GM12892 (cell line): ENCODE measurements at places on chromosomes 5 and 9.

- no peak for DNase-seq
Observed at GRCh38 chr9:114286146-114286679, 36.7 kb upstream of the ORM1 start.

DNA sequence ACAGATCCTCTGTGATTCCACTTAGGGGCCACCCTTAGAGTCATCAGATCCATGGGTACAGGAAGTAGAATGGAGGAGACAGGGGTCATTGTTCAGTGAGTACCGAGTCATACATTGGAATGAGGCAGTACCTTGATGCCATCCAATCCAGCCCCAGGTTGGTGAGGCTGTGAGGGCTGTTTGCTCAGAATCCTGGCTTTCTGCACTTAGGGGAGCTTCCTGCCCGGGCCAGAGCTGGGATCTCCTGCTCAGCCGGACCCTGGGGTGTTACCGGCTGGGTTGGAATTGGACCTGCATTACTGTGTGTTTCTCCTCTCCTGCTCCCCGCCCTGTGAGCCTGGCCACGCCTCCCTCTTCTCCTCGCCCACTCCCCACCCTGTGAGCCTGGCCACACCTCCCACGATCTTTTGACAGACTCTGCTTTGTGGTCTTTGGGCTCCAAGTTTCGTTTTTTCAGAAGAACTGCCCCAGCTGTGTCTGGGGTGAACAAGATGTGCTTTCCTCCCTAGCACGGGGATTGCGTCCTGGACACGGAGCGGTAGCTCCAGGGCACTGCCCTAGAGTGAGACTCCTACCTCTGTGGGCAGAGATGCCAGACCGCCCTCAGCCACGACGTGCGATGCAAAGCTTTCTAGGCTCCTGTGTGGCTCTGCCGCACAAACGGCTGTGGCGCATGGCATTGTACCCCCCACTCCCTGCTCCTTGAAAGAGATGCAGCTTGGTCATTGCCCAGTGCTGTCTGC is 15.4 kb downstream of the TRAF2 start:
- peak; percentile 71 for DNase-seq

DNA sequence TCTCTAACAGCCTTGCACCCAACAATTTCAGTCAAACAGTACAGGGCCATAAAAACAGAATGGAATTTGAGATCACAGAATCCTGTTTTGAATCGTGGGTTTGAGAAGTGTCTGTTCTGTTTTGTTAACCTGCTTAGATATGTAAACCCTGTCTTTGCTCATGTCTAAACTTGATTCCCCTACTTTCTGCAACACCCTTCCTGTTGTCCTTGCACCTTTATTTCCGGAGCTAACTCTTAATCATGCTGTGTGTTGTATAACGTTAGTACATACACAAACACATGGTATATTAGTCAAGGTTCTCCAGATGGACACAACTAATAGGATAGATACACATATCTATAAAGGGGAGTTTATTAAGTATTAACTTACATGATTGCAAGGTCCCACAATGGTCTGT is 2229.2 kb upstream of the C9orf72 start:
- no peak for DNase-seq

DNA sequence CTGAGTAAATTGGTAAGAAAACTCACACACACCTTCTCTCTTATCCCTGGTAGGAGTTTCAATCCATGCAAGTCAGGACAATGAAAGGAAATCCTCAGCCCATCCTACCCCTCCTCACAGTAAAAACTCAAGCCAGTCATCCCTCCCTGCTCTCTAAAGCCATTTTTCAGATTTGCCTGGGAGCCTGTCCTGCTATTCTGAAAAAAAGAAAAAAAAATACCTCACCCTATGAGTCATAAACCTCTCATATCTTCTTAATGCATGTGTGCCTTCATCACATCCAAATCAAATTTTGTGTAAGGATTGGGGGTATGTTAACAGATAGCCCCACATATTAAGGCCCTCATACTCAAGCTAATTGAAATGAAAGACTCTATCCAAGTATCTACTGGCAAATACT is 14.1 kb downstream of the UGT3A2 start:
- no peak for DNase-seq

DNA sequence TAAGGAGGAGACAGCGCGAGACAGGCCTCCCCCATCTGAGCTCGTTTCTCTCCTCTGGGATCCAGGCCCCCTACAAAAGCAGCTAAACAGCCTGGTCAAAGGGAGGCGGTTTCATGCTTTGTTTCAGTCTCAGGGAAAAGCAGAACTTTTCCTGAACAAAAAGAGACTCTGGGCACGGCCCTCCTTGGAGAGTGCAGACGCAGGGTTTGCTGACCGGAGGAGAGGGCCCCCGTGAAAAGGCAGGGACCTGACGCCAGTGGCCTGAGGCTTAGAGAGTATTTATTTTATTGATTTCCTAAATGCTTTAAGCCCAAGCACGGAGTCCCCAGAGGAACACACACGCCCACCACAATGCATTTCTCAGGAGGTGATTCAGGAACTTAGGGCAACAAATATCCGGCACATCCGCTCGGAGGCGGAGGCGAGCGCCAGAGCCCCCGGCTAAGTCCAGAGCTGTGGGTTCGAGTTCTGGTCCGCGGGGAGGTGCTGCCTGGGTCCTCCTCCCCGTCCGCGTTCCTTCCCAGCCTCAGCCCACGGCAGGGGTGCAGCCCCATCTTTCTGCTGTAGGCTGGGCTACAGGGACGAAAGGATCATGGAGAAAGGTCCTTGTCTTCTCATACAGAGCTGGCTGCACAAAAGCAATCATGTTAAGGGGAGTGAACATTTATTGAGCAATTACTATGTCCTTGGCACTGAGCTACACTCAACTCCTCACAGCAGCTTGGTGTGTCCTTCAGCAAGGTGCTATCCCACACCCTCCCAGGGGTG is 40.0 kb downstream of the PTGES start:
- DNase-seq = no peak

GRCh38 chr5:148776261-148776660 is 50.1 kb upstream of the ADRB2 start:
- DNase-seq = no peak

- DNase-seq = no peak
Observed at GRCh38 chr5:150246835-150247234, 42.7 kb downstream of the CAMK2A start.

- DNase-seq = no peak
Observed at GRCh38 chr9:124654431-124654830, 116.7 kb downstream of the NR6A1 start.

DNA sequence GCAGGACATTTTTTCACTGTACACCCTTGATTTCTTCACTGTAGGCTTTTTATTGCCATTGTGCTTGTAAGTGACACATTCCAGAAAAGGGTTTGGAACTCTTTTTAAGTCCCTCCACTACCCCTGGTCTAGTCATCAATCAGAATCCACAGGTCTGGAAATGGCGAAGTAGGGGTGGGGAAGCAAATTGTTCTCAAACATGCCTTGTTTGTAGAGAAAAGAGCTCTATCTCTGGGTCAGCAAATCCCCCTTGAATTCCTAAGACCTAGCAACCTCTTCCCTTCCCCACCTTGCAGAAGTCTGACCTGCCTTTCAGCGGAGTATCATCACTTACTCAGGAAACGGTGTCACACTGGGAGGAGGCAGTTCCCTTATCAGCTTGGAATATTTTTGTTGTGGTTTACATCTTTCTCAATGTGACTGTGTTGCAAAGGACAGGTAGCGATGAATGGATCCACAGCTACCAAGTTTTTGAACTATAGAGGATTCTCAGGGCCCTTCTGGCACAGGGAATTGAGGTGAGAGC is 3.2 kb downstream of the SH3RF2 start:
- no peak for DNase-seq

GRCh38 chr5:106796081-106796480 is 874.7 kb downstream of the EFNA5 start:
- no peak for DNase-seq

DNA sequence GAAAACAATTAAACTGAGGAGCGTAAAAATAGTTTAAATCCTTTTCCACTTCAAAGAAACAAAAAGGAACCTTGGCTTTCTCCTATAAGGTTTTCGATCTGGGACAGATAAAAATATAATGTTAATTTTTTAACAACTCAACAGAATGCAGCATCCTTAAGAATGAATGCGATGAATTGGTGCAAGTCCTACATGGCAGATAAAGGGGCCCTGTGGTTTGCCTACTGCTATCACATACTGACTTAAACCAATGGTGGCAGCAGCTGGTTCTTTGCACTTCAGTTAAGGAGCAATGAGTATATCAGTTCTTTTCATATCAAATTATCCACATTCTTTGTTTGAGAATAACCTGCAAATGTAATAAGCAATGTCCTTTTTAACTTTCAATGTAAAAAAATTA is 12.4 kb upstream of the TYRP1 start:
- DNase-seq = no peak

GRCh38 chr5:149886060-149886459 is 58.5 kb downstream of the PDE6A start:
- no peak for DNase-seq

- no peak for DNase-seq
Observed at GRCh38 chr5:88813244-88813643, 69.7 kb downstream of the MEF2C start.

- DNase-seq = no peak
Observed at GRCh38 chr5:886716-887325, 5.8 kb downstream of the BRD9 start.

DNA sequence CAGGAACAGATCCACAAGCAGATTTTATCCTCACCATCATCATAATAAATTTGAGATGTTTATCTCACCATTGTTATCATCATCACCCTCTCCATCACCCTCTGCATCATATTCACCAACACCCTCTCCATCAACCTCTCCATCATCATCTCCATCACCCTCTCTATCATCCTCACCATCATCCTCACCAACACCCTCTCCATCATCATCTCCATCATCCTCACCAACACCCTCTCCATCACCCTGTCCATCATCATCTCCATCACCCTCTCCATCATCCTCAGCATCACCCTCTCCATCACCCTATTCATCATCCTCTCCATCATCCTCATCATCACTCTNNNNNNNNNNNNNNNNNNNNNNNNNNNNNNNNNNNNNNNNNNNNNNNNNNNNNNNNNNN is 567.0 kb upstream of the SGCD start:
- DNase-seq = no peak

- DNase-seq = no peak
Observed at GRCh38 chr5:93715327-93715726, 26.1 kb downstream of the POU5F2 start.

DNA sequence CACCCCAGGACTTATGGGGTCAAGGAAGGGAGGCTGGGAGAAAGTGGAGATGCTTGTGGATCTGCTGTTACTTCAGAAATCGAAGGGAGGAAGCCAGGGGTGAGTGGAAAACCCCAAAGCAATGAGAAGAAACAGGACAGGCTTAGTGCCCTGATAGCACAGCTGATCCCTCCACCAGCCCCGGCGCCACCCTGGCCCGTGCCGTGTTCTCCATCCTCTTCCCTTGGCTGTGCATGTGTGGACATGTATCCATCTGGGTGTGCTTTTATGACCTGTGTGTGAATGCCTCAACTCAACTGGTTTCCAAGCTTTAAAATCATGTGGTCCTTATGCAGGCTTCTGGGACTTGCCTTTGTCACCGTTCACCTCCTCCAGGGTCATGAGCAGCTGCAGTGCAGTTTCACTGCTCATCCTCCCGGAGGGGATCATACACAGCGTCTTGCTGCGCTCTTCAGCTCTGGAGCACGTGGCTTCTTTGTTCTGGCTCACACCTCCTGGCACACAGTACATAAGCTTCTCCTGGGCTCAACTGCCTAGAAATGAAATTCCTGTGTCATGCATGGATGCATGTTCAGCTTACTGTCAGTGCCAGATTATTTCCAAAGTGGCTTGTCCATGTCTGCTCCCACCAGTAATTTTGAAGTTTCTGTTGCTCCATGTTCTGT is 58.2 kb downstream of the IPPK start:
- no peak for DNase-seq

DNA sequence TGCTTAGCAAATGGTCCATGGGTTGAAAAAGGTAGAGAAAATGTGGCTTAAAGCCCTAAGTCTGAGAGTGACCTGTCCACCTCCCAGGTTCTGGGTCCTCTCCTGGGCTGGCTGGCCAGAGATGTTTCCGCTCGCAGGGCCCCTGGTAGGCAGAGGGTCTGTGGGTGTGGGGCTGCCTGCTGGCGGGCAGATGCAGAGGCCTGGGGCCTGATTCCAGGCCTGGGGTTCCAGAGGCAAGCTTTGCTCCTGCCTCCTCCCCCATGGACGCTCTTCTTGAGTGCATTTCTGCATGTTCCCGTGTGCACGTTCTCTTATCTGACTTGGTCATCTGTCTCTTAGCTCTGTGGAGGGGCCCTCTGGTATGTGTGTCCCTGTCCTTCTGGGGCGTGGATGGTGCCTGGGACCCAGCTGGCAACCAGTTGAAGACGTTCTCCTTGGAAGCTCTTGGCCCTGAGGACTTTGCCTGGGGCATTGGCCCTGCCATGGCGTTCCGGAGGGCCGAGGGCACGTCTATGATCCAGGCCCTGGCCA is 3.8 kb downstream of the MIGA2 start:
- DNase-seq = no peak

DNA sequence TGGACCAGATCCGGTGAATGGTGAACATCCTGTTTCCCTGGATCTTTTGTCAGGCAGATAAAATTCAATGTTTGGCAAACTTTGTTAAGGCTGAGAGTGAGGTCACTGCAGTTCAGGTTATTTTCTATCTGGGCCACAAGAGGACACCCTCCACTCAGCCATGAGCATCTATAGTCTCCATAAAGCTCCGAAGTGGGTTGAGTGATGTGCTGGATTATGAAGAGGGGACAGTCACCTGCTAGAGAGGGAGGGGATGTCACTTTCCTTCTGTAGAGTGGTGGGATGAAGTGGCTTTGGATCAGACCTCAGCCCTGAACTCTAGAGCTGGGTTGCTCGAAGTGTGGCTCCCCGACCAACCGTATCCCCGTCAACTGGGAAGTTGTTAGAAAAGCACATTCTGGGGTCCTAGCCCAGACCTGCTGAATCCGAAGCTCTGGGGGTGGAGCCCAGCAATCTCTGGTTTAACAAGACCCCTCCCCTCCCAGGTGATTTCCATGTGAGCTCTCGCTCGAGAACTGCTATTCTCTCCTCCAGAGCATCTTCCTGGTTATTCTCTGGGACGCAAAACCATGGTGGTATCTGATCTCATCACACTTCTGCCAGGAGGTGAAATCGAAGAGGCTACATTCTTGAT is 31.8 kb upstream of the FGF1 start:
- no peak for DNase-seq

GRCh38 chr5:68332556-68332955 is 117.0 kb downstream of the PIK3R1 start:
- no peak for DNase-seq

- DNase-seq = no peak
Observed at GRCh38 chr9:93254061-93254481, 70.1 kb downstream of the WNK2 start.

DNA sequence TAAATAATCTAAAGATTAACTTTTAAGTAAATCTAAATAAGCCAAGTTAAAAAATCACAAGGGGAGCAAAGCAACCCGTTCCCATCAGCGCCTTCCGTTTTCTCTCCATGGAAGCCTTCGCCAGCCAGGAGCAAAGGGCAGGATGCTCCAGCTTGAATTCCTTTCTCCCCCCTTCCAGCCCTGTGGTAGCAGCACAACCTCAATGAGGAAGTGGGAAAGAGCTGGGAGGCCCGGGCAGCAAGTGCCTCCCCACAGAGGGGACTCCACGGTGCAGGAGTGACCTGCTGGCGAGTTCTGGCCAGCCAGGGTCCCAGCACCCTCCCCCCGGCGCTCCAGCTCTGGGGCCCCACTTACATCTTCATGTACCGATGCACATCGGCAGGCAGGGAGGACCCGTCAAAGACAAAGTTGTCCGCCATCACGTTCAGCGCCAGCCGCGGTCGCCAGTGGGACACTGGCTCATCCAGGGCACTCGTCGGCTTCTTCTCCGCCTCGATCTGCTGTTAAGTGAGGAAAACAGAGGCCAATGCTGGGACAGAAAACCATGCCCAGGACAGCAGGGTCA is 6.3 kb downstream of the CLPTM1L start:
- no peak for DNase-seq
